A549 treated with Mapracorat at 1 μM for 4 hours (cell line): ENCODE measurements at places on chromosomes 3 and 15. TPM values are rescaled to one million over a fixed set of nuclear protein-coding genes. Genes with fewer than 3 reads are reported as not detected.

RASGRP1 gene
- total RNA-seq: 0.26 to 0.47 TPM (median 0.36 TPM) in 5 replicates

IL12A gene
- 0.98 to 1.9 TPM (median 1.3 TPM) in 5 replicates for total RNA-seq

OTOL1 gene
- not detected in 5 replicates for total RNA-seq

HYPK gene
- total RNA-seq: 4.0 to 12.2 TPM (median 4.2 TPM) in 5 replicates

ARF4 gene
- 158 to 171 TPM (median 162 TPM) in 5 replicates for total RNA-seq

FAM219B gene
- total RNA-seq: 30.3 to 41.3 TPM (median 34.9 TPM) in 5 replicates

SELENOT gene
- 97.3 to 108 TPM (median 103 TPM) in 5 replicates for total RNA-seq

MAN2A2 gene
- total RNA-seq: 23.6 to 31.6 TPM (median 27.2 TPM) in 5 replicates

C2CD4A gene
- total RNA-seq: 0.06 to 0.27 TPM (median 0.16 TPM) in 5 replicates

SRPRB gene
- 53.9 to 60.3 TPM (median 57.7 TPM) in 5 replicates for total RNA-seq

TRIM42 gene
- not detected in 5 replicates for total RNA-seq

EIF5A2 gene
- total RNA-seq: 9.1 to 14.4 TPM (median 13.2 TPM) in 5 replicates

GXYLT2 gene
- total RNA-seq: 1.1 to 1.4 TPM (median 1.4 TPM) in 5 replicates

NTRK3 gene
- total RNA-seq: 14.9 to 26.3 TPM (median 24.5 TPM) in 5 replicates

PYGO1 gene
- total RNA-seq: 5.9 to 8.4 TPM (median 6.7 TPM) in 5 replicates

PPARG gene
- total RNA-seq: 38.8 to 42.6 TPM (median 41.4 TPM) in 5 replicates

CACNA2D3 gene
- 0.09 to 0.34 TPM (median 0.17 TPM) in 5 replicates for total RNA-seq

RTP4 gene
- not detected in 5 replicates for total RNA-seq

GALNT15 gene
- total RNA-seq: 0.03 to 0.27 TPM (median 0.13 TPM) in 4 of 5 replicates, not detected in the other

PGBD4 gene
- total RNA-seq: 1.2 to 1.9 TPM (median 1.6 TPM) in 5 replicates

CCPG1 gene
- total RNA-seq: 33.3 to 40.2 TPM (median 38.0 TPM) in 5 replicates

HRH1 gene
- total RNA-seq: 5.7 to 8.7 TPM (median 7.3 TPM) in 5 replicates

KLHL6 gene
- not detected in 5 replicates for total RNA-seq

SEMA6D gene
- total RNA-seq: not detected in 5 replicates

MST1 gene
- 1.3 to 1.9 TPM (median 1.6 TPM) in 5 replicates for total RNA-seq

CHRM5 gene
- total RNA-seq: 0.03 to 0.04 TPM in 2 of 5 replicates, not detected in the others

PRKAR2A gene
- 15.5 to 21.0 TPM (median 18.0 TPM) in 5 replicates for total RNA-seq

SPESP1 gene
- not detected in 5 replicates for total RNA-seq

PROK2 gene
- total RNA-seq: 0.08 TPM in 1 of 5 replicates, not detected in the others

TGM4 gene
- 0.07 to 0.30 TPM (median 0.14 TPM) in 5 replicates for total RNA-seq

SCAANT1 gene
- total RNA-seq: 1.7 TPM in 1 of 5 replicates, not detected in the others

TMC3 gene
- total RNA-seq: not detected in 5 replicates

CRBN gene
- total RNA-seq: 22.2 to 33.0 TPM (median 29.8 TPM) in 5 replicates

FGF7 gene
- total RNA-seq: not detected in 5 replicates

INKA1 gene
- 1.4 to 3.1 TPM (median 2.1 TPM) in 5 replicates for total RNA-seq

DAZL gene
- total RNA-seq: not detected in 5 replicates

KBTBD13 gene
- total RNA-seq: not detected in 5 replicates

FAM227B gene
- 0.66 to 1.00 TPM (median 0.91 TPM) in 5 replicates for total RNA-seq

DBR1 gene
- total RNA-seq: 11.5 to 14.2 TPM (median 12.2 TPM) in 5 replicates

SMCO1 gene
- total RNA-seq: not detected in 5 replicates

THRB gene
- 0.97 to 1.7 TPM (median 1.0 TPM) in 5 replicates for total RNA-seq

IGSF11 gene
- total RNA-seq: 2.7 to 4.7 TPM (median 4.3 TPM) in 5 replicates

ZNF501 gene
- not detected in 5 replicates for total RNA-seq

ADAMTS9 gene
- 0.49 to 0.96 TPM (median 0.62 TPM) in 5 replicates for total RNA-seq

EDEM1 gene
- 15.8 to 20.8 TPM (median 18.8 TPM) in 5 replicates for total RNA-seq

TF gene
- total RNA-seq: 0.34 to 1.5 TPM (median 0.66 TPM) in 5 replicates

EFHB gene
- 0.78 to 2.0 TPM (median 1.0 TPM) in 5 replicates for total RNA-seq

UACA gene
- 34.9 to 41.1 TPM (median 39.7 TPM) in 5 replicates for total RNA-seq

TRIM71 gene
- total RNA-seq: not detected in 5 replicates

NUP210 gene
- 28.6 to 44.1 TPM (median 40.4 TPM) in 5 replicates for total RNA-seq

PLA2G4D gene
- total RNA-seq: not detected in 5 replicates

RAP2B gene
- total RNA-seq: 6.8 to 8.5 TPM (median 8.1 TPM) in 5 replicates

NOP10 gene
- total RNA-seq: 524 to 603 TPM (median 535 TPM) in 5 replicates

WDR49 gene
- total RNA-seq: not detected in 5 replicates

ROPN1B gene
- total RNA-seq: not detected in 5 replicates

COL6A6 gene
- not detected in 5 replicates for total RNA-seq

C3orf52 gene
- 11.1 to 14.1 TPM (median 12.4 TPM) in 5 replicates for total RNA-seq
